ENCODE measurements at places on chromosomes 2 and 18.

GRCh38 chr2:152411154-152411553 lies 76.2 kb downstream of the FMNL2 start:
- DNase-seq: no peak

- no peak for DNase-seq
Measured at GRCh38 chr2:96897491-96898134, 27.7 kb upstream of the SEMA4C start.

DNA sequence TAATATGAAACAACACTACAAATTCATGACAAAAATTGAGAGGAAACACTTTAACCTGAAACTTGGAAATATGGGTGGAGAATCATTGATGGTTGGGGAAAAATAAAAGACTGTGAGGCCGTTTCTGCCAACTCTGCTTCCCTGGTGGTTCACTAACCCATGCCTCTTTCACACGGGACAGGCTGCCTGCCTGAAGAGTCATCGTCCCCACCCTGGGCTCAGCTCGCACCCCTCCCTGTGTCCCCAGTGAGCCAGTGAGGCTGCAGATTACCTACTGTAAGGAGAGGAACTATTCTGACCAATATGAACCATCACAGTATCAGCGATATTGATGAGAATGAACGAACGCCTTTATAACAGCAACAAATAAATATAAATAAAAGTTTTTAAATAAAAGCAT lies 357.8 kb upstream of the CDH20 start:
- no peak for DNase-seq

DNA sequence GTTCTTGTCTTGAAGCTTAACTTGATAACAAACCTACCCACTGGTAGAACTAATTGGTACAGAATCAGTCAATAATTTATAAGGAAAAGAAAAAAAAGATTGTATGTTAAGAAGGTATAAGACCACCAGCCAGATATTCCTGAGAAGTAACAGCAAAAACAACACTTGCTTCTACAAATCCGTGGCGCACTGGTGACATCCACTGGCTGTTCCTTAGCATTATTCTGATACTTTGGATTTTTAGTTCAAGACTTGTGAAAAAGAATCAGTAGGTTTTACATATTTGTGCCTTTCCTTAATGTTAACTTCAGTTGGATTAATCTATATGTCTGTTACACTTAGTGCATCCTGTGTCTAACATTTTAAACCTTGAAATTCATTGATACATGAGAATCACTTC lies 141.8 kb downstream of the GRB14 start:
- peak; percentile 60 for DNase-seq

- DNase-seq: peak; percentile 40
Measured at GRCh38 chr2:235747786-235748091, 253.9 kb downstream of the AGAP1 start.

DNA sequence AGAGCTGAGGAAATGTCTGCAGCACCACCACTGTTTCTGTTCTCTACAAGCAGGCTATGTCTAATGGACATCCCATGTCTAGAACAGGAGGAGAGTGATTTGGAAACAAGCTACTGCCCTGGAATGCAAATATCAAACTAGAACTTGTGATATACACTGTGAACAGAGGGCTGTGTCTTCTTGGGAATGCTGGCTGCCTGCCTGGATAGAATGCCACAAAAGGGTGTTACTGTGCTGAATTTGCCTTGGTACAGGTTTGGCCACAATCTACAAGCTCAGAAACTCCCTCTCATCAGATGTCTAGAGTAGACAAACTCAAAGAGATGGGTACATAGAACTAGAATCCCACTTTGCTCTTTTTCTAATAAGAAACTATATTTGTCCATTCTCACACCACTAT lies 170.5 kb downstream of the NYAP2 start:
- no peak for DNase-seq

DNA sequence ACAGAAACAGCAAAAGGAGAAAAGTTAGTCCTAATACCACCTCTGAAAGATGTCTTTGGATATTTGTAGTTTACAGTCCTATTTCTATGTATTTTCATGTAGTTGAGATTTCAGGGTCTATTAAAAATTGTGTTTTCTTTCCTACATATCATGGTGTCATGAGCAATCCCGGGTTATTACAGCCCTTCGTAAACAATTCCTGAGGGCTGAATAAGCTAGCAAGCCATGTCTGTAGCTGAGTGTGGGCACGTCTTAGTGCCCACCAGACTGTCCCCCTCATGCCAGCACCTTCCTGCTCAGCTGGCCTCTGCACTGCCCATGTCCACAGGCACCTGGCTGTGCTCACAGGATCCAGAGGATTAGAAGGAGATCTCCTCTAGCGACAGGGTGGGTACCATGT lies 60.6 kb downstream of the CTIF start:
- no peak for DNase-seq

DNA sequence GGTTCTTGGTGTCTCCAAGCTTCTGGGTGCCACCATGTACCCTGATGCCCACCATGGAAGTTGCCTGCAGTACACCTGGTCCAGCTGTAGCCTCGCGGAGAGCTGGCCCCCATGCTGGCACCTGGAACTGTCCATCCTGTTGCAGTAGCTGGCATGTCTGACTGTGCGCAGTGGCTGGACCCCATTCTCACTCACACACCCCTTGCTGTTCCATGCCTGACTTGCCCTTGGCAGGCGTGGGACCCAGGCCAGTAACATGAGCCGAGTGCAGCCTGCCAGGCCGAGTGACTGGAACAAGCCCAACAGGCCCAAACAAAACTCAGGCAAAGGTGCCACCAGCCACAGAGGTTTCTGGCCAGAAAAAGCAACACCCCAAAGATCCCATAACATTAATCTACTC lies 73.8 kb downstream of the NEURL3 start:
- DNase-seq: no peak

DNA sequence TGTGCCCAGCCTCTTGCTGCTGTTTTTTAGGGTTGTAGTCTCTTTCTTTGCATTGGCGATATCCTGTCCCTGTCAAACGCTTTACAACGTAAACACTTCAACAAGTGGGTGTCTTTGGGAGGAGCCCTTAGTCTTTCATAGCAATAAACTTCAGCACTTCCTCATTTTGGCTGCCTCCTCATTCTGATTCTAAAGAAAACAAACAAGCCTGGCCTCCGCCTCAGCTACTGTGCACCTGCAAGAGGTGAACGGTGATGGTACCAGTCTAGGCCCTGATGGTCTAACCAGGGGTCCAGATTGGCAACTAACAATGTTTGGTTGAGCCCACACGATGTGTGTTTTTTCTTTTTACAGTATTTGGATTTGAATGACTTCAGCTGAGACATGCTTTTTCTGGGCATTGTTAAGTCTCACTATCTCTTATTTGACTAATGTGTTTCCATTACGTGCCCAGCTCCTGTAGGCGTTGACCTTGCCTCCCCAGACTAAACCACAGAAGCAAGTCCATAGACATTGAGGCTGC lies 53.2 kb upstream of the CUL3 start:
- no peak for DNase-seq

- peak; percentile 12 for DNase-seq
Measured at GRCh38 chr2:73359915-73360697, 25.5 kb upstream of the ALMS1 start.

- DNase-seq: no peak
Measured at GRCh38 chr2:150266931-150267330, 220.5 kb downstream of the RND3 start.

- no peak for DNase-seq
Measured at GRCh38 chr2:174656676-174657176, 59.1 kb upstream of the WIPF1 start.

DNA sequence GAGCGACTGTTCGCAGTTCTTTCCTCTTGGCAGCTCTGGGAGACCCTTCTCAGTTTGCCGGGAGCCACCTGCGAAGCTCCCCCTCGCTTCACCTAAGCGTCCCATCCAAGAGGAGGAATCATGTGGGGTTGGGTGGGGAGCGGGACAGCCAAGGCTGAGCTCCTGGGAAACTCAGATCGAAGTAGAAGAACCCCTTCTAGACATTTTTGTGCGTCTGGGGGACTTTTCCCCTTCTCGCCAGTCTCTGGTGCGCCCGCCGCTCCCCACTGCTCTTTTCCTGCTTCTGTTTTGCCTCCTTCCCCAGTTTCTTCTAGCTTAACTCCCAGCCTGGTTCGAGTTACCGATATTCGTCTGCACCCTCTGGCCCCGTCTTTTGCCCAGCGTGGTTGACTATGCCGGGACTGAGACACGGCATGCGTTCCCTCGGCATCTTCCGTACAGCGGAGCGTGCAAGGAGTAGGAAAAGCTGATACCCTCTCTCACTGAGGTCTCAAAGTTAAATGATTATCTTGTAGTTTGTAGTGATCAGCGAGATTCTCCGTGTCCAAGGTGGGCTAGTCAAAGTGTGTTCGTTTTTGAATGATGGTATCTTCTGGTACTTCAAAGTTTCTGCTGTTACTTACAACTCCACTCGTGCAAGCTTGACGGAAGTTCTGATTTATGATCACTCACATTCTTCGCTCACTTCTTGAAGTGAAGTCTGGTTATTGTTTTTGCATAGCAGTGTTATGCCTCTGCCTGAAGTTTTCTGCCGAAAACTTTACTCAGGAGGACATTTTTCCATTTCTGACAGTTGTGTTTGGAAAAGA lies 664 bp downstream of the CAMKMT start:
- no peak for DNase-seq

DNA sequence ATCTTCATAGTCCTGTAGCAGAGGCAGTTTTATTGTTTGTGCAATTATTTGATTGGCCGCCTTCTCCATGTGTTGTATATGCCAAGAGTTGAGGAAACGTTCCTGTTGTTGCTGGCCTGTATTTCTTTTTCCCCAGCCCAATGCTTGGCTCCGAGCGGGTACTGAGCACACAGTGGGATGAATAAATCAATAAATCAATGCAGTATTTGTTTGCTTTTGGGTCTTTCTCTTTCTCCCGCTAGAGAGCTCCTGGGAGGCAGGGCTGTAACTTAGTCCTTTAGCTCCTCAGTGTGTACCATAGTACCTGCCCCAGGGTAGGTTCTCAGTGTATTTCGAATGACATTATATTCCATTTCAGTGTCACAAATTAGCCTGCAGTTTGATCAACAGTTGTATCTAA lies 71.8 kb downstream of the ICOS start:
- DNase-seq: no peak

GRCh38 chr2:195659114-195659513 lies 2.1 kb downstream of the SLC39A10 start:
- no peak for DNase-seq

- no peak for DNase-seq
Measured at GRCh38 chr18:41999751-42000150, 44.7 kb downstream of the PIK3C3 start.

DNA sequence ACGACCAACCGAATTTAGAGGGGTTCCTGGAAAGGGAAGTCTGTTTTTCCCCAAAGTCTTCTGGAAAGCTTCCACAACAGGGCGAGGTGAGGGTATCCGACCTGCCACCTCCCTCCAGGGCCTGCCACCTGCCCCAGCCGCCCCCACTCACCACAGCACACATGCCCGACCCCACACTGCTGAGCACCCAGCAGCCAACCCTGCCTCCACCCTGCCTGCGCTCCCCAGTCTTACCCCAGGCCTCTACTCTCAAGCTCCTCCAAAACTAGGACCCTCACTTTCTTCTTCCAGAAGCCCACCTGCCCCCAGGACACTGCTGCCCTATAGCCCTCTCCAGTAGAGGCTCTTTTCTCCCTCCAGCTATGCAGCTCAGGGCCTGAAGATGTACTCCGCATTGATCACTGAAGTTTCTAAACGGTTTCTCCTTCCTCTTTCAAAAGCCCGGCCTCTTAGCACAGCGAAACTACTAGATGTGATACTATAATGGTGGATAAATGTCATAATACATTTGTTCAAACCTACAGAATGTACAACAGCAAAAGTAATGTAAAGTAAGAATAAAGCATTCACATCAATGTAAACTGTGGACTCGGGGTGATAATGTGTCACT lies 128.8 kb upstream of the SLC1A4 start:
- no peak for DNase-seq

DNA sequence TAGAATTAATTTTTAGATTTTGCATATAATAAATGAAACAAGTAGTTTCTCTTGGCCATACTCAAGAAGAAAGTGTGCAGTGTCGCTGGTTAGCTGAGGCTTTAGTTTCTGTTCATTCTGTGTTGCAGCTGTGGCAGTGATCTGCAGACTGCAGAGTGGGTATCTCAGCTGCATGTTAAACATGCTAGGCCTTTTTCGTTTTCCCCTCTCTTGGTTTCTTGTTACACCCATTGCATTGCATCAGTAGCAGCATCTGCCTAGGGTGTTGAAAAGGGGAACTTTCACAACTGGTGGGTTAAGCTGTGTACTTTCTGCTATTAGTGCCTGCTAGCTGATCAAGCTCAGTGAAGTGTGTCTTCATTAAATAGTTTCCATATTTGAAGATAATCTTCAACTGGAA lies 51.3 kb downstream of the ACSL3 start:
- no peak for DNase-seq

DNA sequence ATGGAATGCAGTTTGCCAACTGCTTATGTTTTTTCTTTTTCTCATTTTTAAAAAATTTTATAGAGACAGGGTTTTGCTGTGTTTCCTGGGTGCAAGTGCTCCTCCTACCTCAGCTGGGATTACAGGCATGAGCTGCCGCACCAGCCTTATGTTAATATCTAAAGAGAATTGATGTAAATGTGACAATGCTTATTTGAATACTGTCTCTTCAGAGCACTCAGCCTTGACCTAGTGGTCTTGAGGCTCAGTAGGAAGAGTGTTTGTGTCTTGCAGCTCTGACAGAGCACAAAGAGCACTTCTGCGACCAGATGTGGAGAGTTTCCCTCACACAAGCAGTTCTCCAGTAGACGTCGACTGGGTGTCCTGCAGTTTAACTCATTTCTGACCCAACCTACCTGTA lies 55.3 kb downstream of the ARHGEF4 start:
- DNase-seq: no peak

GRCh38 chr2:191696966-191697365 lies 19.0 kb downstream of the NABP1 start:
- DNase-seq: no peak

GRCh38 chr18:55355223-55355622 lies 232.8 kb downstream of the TCF4 start:
- DNase-seq: no peak

DNA sequence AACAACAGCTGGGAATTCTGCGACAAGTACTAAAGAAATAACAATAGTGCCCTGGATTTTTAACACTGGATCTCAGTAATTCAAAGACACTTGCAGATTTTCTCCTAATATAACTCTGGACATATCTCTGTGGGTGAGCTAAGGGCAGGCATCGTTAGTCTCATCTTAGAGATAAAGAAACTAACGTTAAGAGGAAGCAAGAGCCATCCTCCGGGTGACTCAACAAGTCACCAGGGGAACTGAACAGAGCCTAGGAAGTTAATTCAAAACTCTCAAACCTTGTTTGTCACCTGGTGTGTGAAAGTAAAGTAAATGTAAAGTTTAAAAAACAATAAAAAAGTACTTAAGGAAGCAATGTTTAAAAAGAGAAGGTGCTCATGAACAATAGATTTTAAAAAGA lies 41.6 kb upstream of the NRP2 start:
- DNase-seq: no peak

- DNase-seq: no peak
Measured at GRCh38 chr2:109330056-109330455, 201.1 kb downstream of the SH3RF3 start.

Measured in NCI-H446 (cell line).